Activated T-cell treated with anti-CD3 and anti-CD28 coated beads, Interleukin-2, amount 50 U/mL, for 72 hours (primary cell): ENCODE measurements at places on chromosomes 4 and X.

DNA sequence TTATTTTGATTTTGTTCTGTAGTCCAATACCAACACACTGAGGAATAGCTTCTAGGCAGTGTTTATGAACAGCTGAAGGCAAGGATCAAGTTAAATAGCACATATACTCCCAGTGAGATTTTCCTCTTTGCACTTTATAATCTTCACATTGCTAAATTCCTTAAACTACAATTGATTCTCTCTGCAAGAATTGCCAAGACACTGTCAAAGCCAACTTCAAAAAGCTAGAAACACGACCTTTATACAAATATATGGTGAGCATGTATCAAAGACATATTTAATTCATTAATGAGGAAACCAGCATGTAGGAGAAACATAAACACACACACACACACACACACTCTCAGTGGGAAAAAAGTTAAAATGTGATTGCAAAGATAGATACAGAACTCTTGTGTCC lies 86.4 kb upstream of the FAM9C start:
- no peak for DNase-seq

DNA sequence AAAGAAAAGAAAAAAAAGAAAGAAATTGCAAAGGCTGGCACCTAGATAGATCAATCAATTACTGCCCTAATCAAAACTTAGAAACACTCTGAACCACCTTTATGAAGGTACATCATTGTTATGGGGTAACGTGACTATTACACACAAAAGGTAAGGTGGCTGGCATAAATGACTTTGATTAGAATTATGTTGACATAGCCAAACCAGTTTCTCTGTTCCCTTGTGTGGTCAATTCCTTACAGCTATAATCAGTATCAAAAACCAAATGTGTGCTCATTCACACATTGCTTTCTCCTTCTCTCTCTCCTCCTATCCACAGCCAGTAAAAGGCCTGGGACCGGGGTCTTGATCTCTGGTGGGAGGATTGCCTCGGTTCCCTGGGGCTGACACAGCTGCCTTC lies 48.7 kb downstream of the RHOH start:
- DNase-seq, result no peak

GRCh38 chr4:132063829-132064228 lies 1085.3 kb upstream of the PCDH10 start:
- DNase-seq, result no peak

- DNase-seq, result no peak
Measured at GRCh38 chr4:37648084-37648817, 37.9 kb downstream of the RELL1 start.

DNA sequence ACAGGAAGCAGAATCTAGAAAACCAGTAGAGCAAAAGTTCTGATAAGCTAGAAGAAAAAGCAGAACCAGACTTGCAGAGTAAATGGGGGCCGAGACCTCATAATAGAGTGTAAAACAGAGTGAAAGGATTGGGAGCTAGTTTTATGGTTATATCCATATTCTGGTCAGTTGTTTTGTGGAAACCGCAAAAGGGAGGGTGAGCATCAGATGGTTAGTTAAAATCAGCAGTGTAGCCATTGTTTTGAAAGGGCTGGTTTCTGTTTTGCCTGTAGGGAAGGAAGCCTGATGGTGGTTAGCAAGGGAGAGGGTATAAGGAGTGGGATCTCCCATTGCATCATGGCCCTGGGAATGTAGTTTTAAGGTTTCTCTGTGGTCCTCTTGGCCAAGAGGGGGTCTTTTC lies 17.2 kb upstream of the CCNI start:
- no peak for DNase-seq

DNA sequence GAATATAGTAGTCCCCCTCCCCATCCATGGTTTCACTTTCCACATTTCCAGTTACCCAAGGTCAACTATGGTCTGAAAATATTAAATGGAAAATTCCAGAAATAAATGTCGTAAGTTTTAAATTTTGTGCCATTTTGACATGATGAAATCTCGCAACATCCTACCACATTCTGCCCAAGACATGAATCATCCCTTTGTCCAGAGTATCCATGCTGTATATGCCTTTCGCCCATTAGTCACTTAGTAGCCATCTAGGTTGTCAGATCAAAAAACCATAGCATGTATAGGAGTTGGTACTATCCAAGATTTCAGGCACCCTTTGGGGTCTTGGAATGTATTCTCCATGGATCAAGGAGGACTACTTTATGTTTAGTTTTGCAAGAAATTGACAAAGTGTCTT lies 8.3 kb downstream of the PRRG1 start:
- DNase-seq, result no peak

GRCh38 chrX:67563469-67564448 lies 19.9 kb downstream of the AR start:
- DNase-seq, result no peak

- no peak for DNase-seq
Measured at GRCh38 chr4:14247767-14248166, 620.2 kb upstream of the BOD1L1 start.

GRCh38 chr4:91427171-91427570 lies 876.6 kb upstream of the GRID2 start:
- DNase-seq, result no peak

DNA sequence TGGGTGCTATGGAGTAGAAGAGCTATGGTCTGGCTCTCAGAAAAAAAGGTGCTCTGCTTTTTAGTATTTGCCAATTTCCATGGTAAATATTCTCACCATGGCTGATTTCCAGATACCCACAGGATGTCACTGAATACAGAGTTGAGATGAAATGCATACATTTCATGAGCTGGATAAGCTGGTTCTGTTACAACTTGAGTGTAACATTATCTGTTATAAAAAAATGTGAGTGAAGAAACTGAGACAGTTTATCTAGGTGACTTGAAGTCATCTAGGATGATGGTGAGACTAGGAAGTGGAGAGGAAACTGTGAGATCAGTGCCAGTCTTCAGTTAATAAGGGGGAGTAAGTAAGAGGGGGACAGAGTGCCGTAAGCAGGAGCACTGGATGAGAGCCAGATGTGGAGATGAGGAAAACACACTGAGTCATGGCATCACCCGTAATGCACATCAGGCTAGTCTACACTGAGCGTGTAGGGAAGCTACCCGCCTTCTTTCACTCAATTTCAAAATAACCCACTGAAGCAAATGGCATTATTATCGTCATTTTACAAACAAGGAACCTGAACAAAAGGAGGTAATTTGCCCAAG lies 5.0 kb downstream of the HPSE start:
- no peak for DNase-seq

GRCh38 chr4:150600812-150601445 lies 19.0 kb downstream of the MAB21L2 start:
- DNase-seq, result no peak

- no peak for DNase-seq
Measured at GRCh38 chr4:10120943-10121567, 4.5 kb upstream of the WDR1 start.
